ENCODE measurements at places on chromosomes 4 and X.

GRCh38 chrX:72539822-72540221 lies 32.8 kb downstream of the HDAC8 start:
- no peak for DNase-seq

DNA sequence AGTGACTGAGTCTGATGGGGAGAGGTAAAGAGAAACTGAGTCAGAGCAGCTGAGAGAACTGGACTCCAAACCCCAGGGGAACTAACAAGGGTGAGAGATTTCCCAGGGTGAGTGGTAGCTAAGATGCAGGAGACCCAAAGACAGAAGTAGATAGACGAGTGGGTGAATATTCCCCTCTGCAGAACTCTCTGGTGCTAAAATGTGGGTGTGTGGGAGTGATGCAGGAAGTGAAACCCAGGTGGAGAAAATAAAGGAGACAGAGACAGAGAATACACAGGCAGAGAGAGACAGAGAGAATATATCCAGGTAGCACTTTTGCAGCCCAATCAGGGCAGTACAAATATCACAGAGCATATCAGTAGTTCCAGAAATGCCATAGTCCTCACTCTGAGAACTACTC lies 212.5 kb upstream of the ZIC3 start:
- DNase-seq, result no peak

- DNase-seq, result no peak
Measured at GRCh38 chrX:82591421-82591820, 916.7 kb upstream of the POU3F4 start.

DNA sequence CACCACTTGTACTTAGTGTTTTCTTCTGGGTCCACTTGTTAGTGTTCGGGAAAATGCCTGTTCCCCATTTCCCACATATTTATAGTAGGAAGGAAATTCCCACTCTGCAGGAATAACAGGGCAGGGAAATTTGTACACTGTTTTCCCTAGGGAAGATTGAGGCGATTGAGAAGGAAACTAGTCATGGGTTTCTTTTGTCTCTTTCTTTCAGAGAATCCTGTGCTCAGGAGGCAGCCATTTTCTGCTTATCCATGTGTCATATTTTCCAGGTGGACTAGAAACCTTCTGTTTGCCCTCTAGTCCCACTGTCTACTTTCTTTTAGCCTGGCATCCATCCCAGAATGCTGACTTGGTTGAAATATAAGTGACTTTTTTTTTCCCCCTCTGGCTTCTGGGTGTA lies 299.1 kb upstream of the ANKRD50 start:
- DNase-seq, result no peak

DNA sequence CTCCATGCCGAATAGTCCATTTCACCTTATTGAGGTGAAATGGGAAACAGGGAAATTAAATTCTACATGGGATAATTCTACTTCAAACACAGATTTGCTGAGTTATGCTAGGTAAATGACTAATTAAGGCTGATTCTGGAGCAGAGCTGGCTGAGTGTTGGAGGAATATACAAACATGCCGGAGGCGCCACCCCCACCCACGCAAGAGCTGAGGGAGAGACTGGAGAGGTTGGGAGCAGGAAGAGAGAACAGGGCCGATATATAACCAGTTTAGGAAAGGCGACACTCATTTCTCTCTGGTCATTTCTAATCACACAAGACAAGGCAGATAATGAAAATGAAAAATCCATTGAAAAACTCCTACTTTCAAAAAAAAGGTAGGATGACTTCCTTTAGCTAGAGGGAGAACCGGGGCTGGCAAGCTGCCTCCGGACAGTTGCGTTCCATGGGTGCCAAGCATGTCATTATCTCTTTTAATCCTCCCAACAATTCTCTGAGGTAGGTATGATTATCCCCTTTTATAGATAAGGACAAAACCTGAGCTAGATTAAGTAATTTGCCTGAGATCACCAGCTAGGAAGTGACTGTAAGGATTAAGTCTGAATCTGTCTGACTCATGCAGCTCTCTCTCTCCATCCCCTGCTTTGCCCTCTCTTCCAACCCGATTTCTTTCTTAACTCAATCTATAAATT lies 27.6 kb upstream of the CFAP299 start:
- DNase-seq, result no peak

GRCh38 chr4:38314663-38315062 lies 349.3 kb upstream of the KLF3 start:
- no peak for DNase-seq

DNA sequence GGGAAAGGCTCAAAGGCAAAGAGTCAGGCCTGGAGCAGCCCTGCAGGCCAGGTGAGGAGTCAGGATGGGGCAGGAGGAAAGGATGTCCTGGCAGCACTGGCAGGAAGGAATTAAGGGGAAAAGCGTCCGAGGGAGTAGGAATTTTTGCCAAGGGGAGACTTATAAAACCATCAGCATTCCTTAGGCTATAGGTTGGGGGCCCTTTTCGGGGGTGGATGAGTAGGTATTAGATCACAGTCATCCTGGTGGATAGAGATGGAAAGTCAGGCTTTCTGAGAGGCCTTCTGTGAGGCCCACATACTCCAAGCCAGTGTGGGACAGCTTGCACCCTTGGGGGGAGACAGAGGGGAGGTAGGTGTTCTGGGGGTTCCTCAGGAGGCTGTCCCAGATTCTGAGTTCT lies 12.3 kb downstream of the STARD8 start:
- DNase-seq, result no peak

DNA sequence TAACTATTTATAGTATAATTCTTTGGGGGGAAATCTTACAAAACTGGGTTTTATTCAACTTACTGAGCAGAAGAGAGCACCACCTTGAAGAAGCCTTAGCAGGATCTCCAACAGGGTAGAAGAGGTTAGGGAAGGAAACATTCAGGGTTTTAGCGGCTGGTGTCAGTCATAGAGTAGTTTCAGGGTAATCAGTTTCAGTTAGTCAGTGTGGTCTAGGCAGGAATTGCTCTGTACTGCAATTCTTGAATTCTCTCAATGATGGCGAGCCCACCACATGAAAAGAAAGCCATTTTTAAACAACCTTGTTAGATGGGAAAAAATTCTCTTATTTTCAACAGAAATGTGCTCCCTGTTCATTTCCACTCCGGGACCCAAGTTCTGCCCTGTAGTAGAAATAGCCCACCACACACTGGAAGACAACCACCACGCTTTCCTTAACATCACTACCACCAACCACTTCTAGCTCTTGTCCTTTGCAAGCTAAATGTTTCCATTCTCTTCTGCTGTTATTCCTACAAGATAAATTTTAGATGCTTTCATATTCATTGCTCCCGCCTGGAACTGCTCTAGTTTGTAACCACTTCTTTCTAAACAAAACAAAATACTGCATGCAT lies 25.9 kb downstream of the COL25A1 start:
- peak; percentile 15 for DNase-seq

- DNase-seq, result no peak
Measured at GRCh38 chr4:159390648-159391047, 287.8 kb downstream of the RAPGEF2 start.

DNA sequence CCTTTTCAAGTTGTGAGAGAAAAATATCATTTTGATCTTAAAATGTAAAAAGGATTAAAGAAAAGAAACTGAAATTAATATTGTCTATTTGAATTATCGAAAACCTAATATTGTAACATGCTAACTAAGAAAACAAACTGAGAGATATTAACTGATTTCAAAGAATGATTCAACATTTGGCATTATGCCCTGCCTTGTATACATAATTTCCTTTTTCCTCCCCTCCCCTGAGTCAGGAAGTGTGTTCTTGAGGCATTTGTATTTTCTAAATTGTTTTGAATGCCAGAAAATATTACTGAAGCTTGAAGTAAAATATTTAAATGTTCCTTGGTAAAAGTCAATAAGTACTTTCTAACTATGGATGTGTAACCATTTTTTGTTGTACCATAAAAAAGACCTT lies 49.4 kb downstream of the RPS6KA3 start:
- no peak for DNase-seq

DNA sequence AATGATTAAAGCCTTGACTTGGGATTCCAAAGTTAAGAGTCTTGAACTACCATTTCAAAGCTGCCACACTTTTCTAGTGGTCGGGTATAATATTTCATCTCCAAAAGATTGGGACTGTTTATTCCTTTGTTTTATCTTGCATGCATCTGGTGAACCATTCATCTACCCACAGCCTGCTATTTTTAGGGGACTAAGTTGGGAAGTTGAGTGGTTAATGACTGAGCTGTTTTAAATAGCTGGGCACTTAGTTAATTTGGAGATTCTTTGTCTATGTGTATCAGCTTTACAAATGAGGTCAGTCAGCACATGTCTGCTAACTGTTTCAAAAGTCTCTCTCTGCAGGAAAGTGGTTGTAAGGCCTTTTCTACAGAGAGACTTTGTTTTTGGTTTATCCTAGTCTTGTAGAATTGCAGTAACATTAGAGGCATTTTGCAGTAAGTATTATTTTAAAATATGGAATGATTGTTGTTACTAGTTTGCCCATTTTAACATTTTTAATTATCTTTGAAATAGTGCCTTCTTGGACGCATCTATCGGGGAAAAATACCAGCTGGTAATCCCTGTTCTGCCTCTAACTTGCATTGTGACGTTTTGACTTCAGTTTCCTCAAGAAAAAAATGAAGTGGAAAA lies 8.2 kb downstream of the BMP2K start:
- no peak for DNase-seq

DNA sequence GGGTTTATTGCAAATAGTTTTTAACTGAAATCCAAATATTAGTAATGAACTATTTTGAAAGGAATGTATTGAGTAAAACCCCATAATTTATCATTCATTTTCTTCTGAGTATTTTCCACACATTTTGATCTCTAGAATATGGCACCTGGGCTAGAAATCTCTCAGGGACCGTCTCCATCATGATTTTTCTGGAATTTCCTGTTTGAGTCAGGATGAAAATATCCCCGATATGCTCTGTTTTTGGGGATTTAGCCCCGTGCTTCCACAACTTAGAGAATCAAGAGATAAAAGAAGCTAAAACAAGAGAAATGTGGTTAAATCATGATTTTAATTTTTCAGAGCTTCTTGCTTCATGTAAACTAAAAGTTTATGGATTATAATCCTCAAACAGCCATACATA lies 114.2 kb downstream of the SPCS3 start:
- no peak for DNase-seq

GRCh38 chrX:129145840-129146272 lies 377.4 kb downstream of the SMARCA1 start:
- no peak for DNase-seq

GRCh38 chr4:146143888-146144287 lies 31.6 kb upstream of the LSM6 start:
- no peak for DNase-seq

- no peak for DNase-seq
Measured at GRCh38 chr4:101018836-101019235, 328.5 kb downstream of the PPP3CA start.

DNA sequence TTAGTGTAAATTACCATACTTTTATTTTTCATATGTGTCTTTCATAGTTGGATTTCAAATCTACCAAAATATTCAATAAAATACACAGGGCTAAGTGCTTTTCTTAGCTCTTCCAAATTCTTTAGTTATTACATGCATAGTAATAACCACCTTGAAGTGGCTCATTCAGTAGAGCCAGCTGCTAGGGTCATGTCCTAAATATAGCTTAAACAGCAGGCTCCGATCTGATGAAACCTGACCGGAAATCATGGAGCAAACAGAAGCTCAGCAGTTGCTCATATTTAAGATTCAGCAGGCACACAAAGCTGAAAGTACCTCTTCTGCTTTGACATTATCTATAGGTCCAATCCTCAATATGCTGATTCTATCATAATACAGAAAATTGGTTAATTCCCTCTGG lies 1470.4 kb downstream of the ADGRL3 start:
- DNase-seq, result no peak

GRCh38 chr4:156971676-156972378 lies at the start of gene PDGFC:
TSS of gene PDGFC (minus strand) at chr4:156971799. CDS start at chr4:156970903, 896 bp downstream.
- peak; percentile 24 for DNase-seq

DNA sequence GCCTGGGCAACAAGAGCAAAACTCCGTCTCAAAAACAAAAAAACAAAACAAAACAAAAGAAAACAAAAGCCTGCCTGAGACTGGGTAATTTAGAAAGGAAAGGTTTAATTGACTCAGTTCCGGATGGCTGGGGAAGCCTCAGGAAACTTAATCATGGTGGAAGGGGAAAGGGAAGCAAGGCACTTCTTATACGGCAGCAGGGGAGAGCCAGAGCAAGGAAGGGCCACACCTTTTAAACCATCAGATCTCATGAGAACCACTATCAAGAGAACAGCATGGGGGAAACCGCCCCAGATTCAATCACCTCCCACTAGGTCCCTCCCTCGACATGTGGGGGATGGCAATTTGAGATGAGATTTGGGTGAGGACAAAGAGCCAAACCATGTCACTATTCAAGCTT lies 122.2 kb downstream of the UBE2K start:
- DNase-seq, result no peak

- DNase-seq, result no peak
Measured at GRCh38 chrX:10570601-10571000, 49.8 kb downstream of the MID1 start.

DNA sequence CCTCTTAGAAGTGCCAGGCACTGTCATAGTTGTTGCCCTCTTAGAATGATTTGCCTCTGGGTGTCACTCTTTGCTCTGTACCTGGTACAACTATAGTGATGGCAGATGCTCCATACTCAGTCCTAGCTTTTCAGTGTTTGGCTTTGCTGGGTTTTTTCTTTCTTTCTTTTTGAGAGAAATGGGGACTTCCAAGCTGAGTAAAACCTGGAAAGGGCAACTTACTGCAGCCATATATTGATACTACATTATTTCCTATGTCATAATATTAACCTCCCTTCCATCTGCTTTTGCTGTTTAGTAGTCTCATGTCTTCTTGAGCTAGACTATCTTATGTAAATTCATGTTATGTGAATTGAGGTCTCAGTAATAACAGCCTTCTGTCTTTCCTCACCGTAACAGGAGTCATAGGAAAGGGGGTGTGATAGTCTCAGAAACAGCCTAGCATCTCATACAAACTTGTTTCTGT lies 49.0 kb downstream of the NIPAL1 start:
- no peak for DNase-seq

- no peak for DNase-seq
Measured at GRCh38 chr4:71882113-71882841, 98.4 kb upstream of the GC start.

DNA sequence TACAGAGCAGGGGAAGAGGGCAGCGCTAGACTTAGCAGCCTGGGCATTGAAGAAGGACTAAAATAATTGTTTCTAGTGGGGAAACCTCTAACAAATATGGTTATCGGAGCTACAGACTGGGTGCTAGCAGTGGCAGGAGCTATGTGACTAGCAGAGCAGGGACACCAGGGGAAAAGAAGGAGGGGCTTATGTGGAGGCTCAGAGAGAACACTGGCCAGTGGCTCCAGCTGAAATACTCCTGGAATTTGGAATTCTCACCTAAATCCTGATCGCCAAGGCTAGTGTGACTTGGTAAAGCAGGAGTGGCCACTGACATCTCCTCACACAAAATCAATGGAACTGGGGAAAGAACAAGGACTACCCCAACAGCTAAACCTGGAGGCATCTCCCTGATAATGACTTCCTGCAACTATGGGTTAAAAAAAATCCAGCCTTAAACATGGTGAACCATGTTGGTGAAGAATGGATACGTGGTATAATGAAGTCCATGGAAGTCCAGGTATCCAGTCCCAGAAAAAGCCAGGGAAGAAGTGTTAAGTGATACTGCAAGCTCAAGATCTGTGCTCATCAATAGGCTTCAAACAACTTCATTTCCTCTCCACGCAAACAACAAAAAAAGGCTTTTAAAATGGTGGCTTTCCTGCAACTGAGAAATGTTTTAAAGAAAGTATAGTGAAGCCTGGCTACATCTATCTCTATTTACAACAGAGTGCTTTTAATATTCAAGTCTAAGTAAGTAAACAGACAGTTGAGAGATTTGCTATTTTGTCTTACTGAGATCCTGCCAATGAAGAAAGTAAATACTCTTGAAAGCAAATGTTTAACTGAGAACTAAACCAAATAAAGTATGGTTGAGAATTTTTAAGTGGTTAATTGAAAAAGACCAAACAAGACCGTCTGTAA lies 1.8 kb downstream of the TAPT1 start:
- no peak for DNase-seq

GRCh38 chr4:154088741-154089140 lies 299.9 kb upstream of the SFRP2 start:
- DNase-seq, result no peak
